ENCODE measurements at places on chromosomes 5 and 9.
A peak's percentile ranks its signal among the peaks of the same experiment; 100 is the strongest.

- no peak for DNase-seq
Observed at GRCh38 chr5:179619776-179620175, 3.7 kb downstream of the HNRNPH1 start.

DNA sequence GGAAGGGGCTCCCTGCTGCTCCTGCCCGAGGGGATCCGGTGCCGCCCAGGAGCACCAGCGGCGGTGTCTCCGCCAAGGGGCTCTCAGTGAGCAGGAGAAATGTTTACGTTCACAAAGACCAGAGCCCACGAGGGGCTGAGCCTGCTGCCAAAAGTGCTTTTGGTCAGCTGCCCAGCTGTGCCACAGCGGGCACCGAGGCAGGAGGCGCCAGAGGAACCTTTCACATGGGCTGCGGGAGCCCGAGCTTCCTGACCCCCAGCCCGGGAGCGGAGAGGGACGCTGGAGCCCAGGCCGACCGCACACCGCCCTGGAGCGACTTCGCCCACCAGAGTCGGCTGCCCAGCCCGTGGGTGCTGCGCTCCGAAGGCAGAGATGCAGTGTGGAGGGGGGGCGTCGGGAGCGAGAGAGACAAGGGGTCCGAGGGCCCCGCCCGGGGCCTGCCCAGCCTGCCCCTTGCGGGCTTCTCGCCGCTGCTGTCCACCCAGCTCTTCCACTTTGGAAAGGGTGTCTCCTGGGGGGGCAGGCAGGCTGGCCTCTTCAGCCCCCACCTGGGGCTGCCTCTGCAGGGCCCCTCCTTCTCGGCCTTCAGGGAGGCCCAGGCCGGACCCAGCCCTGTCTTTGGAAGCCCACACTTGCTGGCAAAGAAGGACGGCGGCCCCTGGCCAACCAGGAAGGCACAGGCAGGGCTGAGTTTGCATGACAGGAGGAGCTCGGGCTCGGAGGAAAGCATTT lies 7.9 kb downstream of the PPP1R26 start:
- DNase-seq, result no peak

DNA sequence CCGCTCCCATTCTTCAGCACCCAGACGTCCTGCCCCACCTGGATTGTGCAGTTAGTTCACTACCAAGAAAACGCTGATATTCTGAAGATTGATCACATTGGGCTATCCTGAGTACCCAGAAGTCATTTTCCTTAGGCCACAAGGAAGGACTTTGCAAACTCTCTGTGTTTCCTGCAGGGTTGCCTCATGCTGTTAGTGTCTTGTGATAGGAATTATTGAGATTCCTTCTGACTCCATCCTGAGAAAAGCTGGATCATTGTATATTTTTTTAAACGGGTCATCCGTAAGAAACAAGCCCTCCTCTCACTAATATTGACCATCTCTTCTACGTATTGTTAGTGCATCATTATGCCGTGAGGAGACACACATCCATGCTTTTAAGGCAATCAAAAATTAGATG lies 96.0 kb upstream of the DAPK1 start:
- no peak for DNase-seq

DNA sequence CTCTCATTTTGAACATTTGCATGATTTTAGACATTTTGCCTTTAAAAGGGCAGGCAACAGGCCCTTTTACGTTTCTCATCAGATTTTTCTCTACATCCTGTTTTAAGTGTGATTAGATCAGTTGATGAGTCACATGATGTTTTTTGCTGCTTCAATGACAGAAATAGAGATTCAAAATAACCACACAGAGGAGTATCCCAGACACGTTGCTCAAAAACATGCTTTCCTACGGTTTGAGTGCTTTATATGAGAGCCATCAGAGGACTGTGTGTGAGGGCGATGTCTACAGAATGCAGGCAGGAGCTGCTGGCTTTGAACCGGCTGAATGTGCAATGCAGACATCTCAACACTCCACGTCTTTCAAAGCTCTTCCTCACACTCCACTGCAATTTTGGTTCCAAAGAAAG lies 42.1 kb downstream of the OTULIN start:
- no peak for DNase-seq

DNA sequence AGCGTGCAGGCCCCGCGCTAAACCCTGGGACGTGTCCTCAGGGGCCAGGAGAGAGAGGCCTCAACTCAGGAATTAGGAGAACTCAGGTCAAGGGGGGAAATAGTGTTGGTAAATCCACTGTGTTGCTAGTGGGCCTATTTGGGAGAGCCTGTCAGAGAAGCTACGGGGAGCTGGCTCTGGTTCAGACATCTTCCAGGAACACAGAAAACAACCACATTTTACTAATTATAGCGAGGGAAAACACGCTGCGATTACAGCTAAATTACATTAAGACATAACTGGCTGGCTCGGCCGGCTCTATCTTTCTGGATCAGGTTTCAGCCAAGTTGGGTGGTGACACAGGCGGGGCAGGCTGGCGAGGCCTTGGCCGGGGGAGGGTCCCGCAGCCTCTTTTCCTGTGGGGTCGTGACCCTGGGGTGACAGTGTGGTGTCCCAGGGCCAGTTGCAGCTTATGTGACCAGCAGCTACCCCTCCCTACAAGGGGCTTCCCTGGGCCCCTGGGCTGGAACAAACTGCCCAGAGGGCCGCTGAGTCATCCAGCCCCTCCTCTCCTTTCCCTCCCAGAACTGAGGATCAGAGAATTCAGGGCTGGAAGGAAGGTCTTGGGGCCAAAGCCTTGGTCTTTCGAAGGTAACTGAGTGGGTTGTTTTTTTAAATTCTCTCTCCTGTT lies 75.1 kb downstream of the FGF18 start:
- DNase-seq, result peak; percentile 80

DNA sequence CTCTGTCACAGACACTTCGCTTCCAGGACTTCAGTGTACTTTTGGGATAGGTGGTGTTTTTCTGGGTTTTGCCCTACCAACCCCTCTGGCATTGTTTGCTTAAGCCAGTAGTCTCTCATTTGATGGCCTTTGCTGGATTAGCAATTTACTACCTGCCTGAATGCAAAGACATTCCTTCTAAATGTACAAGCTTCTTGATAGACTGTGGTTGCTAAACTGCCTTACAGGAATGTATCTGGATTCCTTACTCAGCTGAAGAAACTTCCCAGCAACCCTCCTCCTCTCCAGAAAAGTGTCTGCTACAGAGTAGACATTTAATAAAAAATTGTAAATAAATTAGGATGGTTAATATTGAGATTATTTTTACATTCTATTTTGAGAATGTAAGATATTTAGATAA lies 1916.7 kb downstream of the EFNA5 start:
- no peak for DNase-seq

GRCh38 chr9:8095672-8096086 lies 296.1 kb upstream of the DMAC1 start:
- no peak for DNase-seq

- no peak for DNase-seq
Observed at GRCh38 chr9:99820685-99821395, 845 bp upstream of the NR4A3 start.

DNA sequence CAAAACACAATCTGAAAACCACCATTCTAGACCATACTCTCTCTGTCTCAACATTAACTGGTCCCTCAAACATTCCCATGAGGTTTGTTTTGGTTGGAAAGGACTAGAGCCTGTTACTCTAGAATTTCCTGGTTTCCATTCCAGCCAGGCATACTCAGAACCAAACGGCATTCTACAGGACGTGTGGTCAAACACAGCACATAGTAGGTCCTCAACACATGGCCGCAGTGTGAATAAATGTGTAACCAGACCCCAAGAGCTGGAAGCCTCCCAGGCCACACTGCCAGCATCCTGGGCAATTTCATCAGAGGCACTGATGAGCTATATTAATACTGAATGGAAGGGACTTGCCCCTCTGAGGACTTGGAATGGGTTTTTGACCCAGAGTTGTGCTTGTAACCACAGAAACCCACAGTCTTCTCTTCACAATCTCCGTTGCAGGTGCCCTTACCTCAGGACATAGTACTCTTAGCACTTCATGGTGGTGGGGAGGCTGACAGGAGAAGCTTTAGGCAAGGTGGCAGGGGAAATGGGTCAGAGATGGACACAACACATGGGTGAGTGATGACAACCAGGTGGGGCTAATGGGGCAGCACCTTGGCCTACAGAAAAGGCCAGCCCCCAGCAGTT lies 66.0 kb downstream of the ZNF366 start:
- DNase-seq, result no peak

- DNase-seq, result no peak
Observed at GRCh38 chr9:137383081-137383783, 39.7 kb downstream of the EXD3 start.

- no peak for DNase-seq
Observed at GRCh38 chr9:73892335-73892734, 604.8 kb upstream of the RORB start.

DNA sequence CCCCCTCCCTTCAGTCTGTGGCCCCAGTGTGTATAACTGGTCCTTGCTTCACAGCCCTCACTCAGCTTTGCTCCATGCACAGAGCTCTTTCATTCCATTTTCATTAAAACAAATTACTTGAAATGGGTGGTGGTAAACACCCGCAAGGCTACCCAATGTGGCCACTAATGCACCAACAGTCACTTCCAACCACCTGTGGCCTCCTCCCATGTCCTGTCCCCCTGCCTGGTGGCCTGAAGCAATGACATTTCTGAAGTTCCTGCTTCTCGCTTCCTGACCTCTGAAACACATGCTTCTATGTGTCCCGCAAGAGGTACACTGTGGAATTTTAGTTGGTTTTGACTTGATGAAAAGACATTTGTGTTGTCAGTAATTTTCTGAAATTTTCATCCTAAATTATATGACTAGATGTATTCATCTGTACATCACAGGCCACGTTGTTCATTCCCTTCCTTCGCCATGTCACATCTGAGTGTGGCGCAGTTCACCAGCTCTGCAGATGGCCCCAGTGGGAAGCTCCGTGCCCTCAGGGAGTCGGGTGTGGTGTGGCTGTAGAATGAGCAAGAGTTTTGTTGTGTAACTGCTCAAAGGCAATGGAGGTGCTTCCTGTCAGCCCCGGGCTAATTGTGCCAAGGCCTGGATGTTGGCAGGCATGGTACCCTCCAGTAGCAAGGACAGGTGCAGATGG lies 9.6 kb downstream of the ROPN1L start:
- DNase-seq, result no peak

GRCh38 chr5:115325296-115325959 lies 29.0 kb upstream of the CCDC112 start:
- no peak for DNase-seq

- no peak for DNase-seq
Observed at GRCh38 chr5:39498278-39498952, 73.6 kb upstream of the DAB2 start.

- no peak for DNase-seq
Observed at GRCh38 chr9:110995420-110996340, 42.6 kb downstream of the LPAR1 start.

DNA sequence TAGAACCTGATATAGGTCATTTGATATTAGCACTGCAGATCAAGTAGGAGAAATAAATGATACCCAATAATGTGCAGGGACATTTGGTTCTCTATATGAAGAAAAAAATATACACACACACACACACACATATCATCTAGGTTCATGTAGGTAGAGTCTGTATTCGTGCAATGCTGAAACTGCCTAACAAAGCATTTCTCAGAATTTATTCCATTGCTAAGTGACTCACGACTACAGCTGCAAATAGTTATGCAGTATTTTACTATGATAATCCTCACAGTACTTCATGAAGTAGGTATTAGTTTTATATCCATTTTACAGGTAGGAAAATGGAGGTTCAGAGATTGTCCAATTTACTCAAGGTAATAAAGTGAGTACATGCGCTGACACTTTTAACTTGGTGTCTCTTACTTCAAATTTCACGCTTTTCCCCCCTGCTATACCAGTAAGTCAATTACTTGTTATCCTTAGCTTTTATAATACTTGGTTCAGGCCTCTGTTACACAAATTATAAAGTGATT lies 2.4 kb downstream of the GIN1 start:
- DNase-seq, result no peak

- no peak for DNase-seq
Observed at GRCh38 chr5:41940641-41941040, 15.6 kb downstream of the FBXO4 start.

DNA sequence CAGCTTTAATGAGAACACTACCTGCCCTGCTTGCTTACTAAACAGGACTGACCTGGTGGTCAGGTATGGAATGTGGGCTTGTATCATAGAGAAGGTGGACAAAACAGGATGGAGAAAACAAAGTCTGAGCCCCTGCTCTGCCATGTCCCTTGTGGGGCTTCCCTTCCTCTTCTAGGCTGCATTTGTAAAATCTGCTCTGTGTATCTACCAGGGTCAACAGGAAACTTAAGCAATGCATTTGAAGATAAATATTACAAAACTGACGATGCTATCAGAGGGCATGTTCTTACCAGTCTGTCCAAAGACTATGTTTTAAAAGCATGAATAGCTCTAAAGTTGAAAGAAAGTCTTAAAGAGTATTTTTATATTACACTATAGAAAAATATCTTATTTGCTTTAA lies 228.7 kb downstream of the DCP2 start:
- no peak for DNase-seq

- no peak for DNase-seq
Observed at GRCh38 chr5:60546207-60546606, 153.8 kb downstream of the DEPDC1B start.

GRCh38 chr9:21434202-21435014 lies 5.8 kb upstream of the IFNA1 start:
- no peak for DNase-seq

DNA sequence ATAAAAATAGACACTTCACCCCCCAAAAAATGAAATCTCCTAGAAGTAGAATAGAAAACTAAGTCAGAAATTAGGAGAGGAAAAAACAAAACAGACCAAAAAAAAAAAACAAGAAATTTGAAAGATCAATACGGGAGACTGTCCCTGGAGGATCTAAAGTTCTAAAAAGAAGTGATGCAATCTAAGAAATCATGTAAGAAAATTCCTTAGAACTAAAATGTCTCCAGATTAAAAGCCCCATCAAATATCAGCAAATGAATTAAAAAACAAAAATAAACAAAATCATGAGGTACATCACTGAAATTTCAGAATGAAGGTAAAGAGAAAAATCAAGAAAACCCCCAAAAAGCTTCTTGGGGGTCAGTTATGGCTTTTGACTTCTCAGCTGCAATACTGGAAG lies 13.5 kb downstream of the FNIP1 start:
- DNase-seq, result no peak

GRCh38 chr5:59424515-59424914 lies 469.0 kb downstream of the PDE4D start:
- no peak for DNase-seq

DNA sequence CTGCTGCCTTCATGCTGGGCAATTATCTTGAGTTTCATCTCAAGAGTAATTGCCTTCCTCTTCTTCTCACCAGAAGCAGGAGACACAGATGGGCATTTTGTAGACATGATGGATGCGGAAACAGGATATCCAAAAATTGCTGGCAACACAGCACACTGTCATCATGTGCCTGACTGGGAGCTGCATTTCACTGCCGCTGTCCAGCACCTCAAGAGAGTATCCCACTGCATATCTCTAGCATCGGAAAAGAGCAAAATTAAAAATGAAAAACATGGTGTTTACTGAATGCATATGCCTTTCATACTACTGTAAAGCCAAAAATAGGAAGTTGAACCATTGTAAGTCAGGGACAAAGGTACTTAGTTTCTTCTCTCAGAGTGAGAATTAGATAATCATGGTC lies 210.7 kb downstream of the MAN2A1 start:
- DNase-seq, result no peak

GRCh38 chr9:93959739-93960154 lies 4.6 kb upstream of the BARX1 start:
- no peak for DNase-seq

GRCh38 chr9:5515261-5515650 lies 4.9 kb downstream of the PDCD1LG2 start:
- DNase-seq, result no peak

- no peak for DNase-seq
Observed at GRCh38 chr9:682633-683508, 158.6 kb upstream of the DMRT1 start.

- DNase-seq, result no peak
Observed at GRCh38 chr9:115413304-115413703, 295.3 kb upstream of the TNC start.

- no peak for DNase-seq
Observed at GRCh38 chr9:128771094-128771721, 519 bp downstream of the ZER1 start.
